ENCODE measurements at places on chromosomes 3 and 15.

GRCh38 chr3:83946554-83946953 is 1012.2 kb upstream of the CADM2 start:
- DNase-seq, result no peak

DNA sequence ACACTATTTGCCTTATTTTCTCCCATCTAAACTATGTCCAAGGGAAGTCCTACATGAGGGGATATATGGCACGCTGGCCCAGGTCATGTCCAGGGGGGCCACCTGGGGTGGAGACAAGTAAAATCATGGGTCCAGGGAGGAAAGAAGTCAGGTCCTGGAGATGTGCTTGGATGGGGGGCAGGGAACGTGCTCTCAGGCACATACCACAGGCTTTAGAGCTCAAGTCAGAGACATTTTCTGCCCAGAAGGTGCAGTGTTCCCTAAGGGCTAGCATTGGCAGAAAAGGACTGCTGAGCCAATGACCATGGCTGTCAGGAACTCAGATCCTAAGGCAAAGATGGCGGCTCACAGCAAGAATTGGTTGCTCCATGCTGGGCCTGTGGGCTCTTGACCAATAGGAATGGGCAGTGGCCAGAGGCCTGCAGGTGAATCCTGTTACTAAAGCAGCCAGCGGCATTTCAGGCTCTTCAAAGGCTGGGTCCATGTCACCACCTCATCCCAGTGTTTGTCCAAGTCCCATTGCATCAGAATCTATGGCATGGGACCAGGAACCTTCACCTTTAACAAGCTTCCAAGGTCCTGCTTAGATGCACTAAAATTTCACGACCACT is 175.0 kb downstream of the RPLP1 start:
- no peak for DNase-seq

DNA sequence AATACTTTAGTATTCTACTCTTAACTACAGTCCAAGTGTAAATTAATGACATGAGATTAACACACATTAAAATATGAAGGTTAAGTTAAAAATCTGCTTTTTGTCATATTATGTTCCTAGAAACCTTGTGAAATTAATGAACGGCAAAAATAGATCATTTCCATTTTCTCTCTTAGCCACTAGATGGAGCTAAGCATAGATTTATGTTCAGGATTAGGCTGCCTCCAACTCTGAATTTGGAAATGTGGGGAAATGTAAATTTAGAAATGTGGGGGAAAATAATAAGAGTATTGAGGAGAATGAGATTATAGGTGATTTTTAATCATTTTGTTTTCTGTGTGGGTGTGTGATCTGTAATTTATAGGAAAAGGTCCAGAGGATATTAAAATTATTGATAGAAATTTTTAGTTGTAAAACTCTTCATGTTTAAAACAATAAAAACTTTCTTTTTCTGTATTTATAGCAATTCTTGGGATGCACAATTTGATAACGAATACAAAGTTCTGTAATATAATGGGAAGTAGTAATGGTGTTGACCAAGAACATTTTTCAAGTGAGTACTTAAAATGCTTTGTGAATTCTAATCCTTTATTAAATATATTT is 59.2 kb downstream of the TMOD3 start:
- peak; percentile 69 for DNase-seq

DNA sequence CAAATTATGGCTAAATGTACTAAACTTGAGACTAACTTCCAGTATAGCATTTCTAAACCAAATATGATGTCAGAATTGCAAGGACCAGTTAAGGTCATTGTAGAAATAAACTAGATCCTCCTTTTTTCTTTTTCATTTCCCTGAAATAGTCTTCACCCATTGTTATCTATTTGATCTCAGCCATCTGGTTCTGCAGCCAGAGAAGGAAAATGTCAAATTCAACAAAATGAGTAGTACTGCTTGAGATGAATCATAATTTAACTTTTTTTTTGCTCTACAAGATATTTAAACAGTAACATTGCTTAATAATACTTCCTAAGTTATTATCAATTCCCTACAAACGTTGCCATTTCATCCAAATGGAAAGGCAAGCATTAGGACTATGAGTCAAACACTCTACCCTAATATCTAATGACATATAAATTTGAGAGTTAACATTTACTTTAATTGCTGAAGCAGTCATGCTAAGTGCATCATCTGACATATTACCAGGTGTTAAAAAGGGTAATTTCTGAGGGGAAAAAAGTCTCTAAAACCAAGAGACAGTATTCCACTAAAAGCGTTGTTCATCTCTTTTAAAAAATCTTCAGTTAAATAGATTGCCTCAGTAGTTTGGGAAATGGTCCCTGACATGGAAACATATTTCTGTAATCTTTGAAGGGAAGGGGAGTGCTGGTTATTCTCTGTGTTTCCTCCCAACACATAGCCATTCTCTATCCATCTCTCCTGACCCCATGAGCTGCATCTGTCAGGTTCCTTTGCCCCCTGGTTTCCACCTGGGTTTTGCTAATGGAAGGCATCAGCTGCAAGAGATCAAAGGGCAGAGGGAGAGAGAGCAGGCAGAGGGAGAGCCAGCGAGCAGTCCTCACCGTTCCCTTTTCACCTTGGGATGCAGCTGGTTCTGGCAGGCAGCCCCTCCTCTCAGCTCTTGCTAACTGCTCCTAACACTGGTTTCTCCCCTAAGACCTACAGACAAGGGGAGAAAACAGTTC is 138.5 kb downstream of the ARPP21 start:
- no peak for DNase-seq

DNA sequence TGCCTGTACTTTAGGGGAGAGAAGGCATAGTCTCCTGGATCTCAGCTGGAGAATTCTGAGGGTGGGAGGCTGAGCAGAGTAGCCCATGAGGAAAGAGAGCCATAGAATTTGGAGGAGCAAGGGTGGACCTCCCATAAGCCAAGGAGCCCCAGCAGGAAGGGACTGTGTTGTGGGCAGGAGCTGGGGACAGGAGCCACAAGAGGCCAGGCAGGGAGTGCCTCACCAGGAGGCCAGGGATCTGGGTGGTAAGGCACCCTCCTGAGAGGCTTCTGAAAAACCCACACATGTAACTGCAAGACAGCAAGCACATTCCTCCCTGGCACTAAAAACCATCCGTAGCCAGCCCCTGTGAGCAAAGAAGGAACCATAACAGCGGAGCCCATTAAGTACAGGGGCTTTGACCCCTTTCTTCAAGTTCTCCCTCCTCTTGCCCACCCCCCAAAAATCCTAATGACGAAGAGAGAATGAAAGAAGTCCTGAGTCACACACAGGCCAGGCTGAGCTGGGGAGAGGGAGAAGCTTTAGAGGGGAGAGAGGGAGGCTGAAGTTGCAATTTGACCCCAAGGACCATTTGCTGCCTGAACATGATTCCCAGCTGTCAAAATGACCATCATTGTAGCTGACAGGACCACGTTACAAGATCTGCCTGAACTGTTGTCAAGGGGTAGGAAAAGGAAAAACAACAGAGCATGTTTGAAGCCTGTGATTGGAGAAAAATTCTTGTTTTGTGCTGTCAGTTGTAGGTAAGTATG is 82.6 kb downstream of the TRIM42 start:
- no peak for DNase-seq

- no peak for DNase-seq
Observed at GRCh38 chr3:60657972-60658371, 593.3 kb downstream of the FHIT start.

- DNase-seq, result no peak
Observed at GRCh38 chr3:132222868-132223538, 94.2 kb upstream of the ACP3 start.

GRCh38 chr3:157531771-157532170 is 28.6 kb upstream of the VEPH1 start:
- no peak for DNase-seq

- DNase-seq, result no peak
Observed at GRCh38 chr15:63358241-63359029, 23.2 kb downstream of the CA12 start.

DNA sequence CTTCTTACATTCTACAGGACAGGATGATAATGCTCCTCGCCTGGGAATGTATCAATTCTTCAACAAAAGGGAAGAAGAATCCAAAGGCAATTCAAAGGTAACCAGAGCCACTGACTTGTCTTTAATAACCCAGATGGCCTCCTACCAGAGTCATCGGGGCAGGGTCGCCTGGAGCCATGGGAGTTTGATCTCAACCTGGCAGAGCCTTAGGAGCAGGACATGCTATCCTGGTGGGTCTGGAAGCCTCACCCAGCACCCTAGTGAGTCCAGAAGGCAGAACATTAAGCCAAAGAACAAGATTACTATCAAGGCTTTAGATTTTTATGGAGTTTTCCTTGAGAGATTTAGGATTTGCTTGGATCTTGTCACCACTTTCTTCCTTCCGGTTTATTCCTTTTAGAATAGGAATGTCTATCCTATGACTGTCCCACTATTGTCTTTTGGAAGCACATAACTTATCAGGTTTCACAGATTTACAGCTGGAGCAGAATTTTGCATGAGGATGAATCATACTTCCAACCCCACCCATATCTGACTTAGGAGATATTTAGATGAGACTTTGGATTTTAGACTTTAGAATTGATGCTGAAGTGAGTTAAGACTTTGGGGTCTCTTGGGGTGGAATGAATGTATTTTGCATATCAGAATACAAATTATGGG is 330.3 kb upstream of the GOLIM4 start:
- no peak for DNase-seq

DNA sequence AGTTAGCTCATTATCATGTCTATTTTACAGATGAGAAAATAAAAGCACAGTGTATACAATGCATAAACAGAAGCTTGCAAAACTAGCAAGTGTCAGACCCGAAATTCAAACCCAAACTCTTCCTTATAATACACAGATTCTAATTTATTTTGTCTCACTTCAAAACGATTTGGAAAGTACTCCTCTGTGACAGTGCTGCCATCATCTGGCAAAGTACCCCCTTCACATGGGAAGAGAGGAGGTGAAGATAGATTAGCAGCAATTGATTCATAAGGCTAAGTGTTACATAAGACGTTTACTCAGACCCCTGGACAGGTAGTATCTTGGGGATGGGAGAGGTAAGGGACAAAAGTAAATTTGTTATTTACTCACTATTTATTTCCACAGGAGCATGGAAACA is 744.0 kb upstream of the SGO1 start:
- DNase-seq, result no peak

- DNase-seq, result no peak
Observed at GRCh38 chr15:88021601-88022000, 234.9 kb downstream of the NTRK3 start.

DNA sequence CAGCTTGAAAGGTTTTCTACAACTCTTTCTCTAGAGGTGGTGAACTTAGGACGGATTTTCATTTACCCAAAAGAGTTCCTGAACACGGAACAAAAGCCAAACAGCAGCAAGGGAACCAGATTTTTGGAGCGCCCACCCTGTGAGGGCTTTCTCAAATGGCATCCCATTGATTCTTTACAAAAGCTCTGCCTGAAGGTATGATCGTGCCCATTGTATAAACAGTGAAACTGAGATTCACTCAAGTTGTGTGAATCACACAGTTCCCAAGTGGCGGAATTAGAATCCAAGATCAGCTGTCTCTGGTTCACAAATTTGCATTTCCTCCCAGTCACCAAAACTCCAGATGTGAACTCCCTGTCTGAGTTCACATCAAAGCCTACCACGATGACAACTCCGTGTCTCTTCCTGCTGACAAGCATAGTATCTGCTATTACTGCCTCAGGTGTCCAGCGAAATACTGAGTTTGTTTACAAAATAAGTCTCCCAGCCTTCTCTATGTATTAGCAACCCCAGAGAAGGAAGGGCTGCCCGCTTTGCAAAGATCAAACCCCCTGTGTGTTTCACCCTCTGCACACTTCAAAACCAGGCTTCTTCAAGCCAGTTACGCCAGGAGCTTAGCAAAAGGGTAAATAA is 235.9 kb upstream of the ST8SIA2 start:
- no peak for DNase-seq

DNA sequence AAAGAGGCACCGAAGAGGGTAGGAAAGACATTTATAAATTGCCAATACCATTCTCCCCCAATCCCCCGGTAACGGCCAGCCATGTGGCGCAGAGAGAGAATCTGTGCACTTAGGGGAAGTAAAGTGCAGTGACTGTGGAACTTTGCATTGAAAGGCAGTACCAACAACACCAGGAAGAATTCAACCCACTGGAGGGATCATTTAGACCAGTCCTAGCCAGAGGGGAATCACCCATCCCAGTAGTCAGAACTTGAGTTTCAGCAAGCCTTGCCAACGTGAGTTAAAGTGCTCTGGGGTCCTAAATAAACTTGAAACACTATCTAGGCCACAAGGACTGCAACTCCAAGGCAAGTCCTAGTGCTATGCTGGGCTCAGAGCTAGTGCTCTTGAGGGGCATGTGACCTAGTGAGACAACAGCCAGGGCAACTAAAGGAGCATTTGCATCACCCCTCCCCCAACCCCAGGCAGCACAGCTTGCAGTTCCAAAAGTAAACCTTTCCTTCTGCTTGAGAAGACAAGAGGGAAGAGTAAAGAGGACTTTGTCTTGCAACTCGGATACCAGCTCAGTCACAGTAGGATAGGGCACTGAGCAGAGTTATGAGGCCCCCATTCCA is 15.0 kb downstream of the CEP70 start:
- no peak for DNase-seq

- no peak for DNase-seq
Observed at GRCh38 chr15:80076321-80077318, 17.1 kb downstream of the ZFAND6 start.

DNA sequence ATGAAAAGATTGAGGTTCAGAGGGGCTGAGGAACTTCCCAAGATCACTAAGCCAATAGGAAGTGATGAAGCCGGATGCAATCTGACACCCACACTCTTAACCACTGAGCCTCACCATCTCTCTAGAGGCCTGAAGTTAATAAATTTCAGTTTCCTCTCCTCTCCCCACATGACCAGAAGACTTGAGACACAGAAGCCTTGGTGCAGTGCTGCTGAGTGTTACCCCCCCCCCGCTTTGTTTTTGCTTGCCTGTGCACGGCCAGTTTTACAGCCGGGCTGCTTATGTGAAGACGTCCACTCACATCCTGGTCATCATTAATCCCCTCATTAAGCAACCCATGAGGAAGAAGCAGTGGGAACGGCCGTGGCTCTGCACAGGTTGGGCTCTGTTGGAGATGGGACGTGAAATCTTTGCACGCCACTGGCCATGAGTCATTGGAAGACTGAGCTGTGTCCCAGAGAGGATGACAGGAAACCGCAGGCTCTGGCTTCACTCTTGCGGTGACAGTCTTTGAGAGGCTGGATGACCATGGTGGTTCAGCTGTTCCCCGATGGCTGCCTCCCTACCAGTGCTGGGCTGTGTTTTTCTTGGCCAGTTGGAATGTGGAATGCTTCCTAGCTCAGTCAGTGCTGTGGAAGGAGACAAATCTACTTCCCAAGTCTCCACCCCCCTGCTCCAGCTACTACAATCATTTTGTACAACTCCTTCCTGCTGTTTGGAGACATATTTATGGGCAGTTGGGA is 232.6 kb upstream of the LRTM1 start:
- DNase-seq, result peak; percentile 39

DNA sequence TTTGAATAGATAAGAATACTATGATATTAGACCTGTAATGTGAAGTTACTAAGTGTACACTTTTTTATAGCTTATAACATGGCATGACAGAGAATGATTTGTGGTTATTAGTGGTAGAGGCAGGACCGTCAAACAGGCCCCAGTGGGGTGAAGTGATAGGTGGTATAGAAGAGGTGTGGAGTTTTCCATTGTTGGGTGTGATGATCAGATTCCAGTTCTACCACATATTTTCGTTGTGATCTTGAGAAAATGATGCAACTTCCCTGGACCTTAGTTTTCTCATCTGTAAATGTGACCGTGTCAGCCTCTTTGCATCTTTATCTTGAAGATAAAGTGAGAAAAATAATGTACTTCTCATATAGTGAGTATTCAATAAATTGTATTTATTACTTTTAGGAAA is 30.3 kb upstream of the UTS2B start:
- no peak for DNase-seq
